ENCODE measurements at places on chromosomes 2 and 18.

- no peak for DNase-seq
Measured at GRCh38 chr2:133365117-133365516, 203.1 kb downstream of the NCKAP5 start.

DNA sequence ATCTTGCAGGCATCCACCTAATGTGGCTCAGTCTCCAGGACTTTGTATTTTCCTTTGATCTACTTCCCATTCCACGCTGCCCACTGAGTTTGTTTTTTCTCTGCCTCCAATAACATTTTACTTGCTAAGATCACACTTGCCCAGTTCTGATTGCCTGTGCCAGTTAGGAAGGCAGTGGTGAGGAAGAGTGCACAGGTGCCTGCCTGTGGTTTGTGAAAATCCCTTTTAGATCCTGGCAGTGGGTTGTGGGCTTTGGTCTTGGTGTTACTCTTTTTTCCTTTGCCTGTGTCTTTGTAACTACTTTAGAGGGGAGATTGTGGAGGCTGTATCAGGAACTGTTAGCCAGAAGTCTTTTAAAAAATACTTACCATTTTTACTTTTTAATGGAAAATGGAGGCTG lies 36.9 kb upstream of the KCNG2 start:
- no peak for DNase-seq

GRCh38 chr2:240134956-240135520 lies 1.1 kb downstream of the COPS9 start:
- DNase-seq, result no peak

- no peak for DNase-seq
Measured at GRCh38 chr2:207951734-207952470, 73.4 kb downstream of the PLEKHM3 start.

- DNase-seq, result no peak
Measured at GRCh38 chr2:11161747-11162146, 6.5 kb downstream of the SLC66A3 start.

DNA sequence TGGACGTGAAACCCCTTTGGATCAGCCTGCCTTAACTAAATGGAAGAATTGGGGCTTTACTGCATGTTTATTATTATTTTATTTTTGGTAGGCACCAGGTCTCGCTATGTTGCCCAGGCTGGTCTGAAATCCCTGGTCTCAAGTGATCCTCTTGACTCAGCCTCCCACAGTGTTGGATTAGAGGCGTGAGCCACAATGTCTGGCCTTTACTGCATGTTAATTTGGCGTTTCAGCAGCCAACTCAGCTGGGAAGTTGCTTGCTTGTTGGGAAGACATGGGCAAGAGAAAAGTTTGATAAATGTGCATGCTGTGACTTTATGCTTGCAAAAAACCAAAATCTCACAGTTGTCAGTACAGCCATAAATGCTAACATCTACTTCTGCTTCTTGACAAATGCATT lies 105.1 kb downstream of the FMNL2 start:
- DNase-seq, result no peak

DNA sequence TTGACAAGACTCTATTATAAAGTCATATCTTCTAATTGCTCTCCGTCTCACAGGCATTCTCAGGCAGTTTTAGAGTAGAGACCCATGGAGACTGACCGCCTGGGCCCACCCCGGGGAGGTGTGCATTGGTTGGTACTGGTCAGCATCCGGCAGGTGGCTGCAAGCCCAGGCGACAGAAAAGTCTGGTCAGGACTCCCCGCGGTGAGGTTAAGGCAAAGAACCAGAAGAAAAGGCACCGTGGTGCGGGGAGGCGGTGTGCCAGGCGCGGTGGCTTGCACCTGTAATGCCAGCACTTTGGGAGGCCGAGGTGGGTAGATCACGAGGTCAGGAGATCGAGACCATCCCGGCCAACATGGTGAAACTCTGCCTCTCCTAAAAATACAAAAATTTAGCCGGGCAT lies 32.5 kb downstream of the AMER3 start:
- no peak for DNase-seq

DNA sequence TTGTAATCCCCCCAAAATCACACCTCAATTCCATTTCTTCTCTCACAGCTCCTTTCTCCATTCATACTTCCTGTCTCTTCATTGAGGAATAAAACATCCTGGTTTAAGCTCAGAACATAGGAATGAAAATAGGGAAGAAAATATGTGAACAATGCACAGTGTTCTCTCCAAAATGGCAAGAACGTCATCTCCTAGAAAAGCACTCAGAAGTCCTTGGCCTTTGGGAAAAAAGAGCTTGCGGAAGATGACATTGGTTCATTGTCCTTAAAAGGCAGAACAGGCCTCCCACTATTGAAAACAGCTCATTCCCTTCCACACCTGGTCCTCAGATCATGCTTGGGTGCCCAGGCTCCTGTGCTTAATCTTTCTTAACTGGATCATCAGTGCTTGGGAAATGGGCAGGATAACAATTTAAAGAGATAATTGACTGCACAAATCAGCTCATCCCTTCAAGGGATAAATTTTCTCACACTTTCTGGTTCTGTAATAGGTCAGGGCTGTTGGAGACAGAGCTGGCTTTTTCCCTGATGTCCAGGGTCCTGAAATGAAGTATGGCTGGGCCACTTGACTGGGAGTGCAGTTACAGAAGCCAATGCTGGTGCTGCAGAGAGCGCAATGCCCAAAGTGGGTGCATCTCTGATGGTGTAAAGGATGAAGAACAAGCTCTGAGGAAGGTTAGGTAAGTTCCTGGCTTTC lies 69.2 kb downstream of the MARCHF4 start:
- peak; percentile 69 for DNase-seq

DNA sequence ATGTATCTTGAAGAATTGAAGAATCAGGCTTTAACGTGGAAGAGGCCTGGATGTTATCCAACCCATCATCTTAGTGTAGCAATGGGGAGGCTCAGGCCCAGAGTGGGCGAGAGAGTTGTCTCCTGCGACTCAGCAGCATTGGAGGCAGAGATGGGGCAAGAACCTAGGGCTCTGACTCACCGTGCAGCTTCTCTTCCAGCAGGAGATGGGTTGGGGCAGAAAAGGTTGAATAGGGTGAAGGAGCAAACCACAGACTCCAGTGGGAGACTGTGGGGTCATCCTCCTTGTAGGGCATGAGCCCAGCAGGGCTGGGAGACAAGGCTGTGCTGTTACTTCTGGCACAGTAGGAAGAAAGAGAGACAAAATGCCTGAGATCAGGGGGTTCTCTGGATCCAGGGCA lies 1.4 kb downstream of the IL36RN start:
- no peak for DNase-seq

GRCh38 chr2:102841107-102841840 lies 79.4 kb downstream of the TMEM182 start:
- peak; percentile 44 for DNase-seq

- DNase-seq, result no peak
Measured at GRCh38 chr2:191730263-191730662, 52.3 kb downstream of the NABP1 start.

DNA sequence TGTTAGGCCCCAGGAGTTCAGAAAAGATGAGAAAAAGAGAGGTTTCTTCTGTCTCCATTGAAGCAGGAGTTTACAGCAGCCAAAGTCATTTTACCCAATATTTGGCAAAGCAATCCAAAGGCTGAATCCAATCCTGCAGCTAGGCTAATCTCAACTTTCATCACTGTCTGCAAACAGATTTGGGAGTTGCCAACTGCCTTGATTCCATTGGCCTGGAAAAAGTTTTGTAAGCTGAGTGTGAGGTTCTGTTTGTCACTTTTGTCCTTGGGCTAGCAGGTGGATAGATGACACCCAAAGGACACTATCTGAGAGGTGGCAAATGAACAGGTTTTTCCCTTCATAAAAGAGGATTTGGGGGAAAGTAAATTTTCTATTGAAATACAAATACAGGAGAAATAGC lies 56.6 kb upstream of the SETBP1 start:
- no peak for DNase-seq
